NCI-H2171 (cell line): ENCODE measurements at places on chromosomes 12 and 14.

DNA sequence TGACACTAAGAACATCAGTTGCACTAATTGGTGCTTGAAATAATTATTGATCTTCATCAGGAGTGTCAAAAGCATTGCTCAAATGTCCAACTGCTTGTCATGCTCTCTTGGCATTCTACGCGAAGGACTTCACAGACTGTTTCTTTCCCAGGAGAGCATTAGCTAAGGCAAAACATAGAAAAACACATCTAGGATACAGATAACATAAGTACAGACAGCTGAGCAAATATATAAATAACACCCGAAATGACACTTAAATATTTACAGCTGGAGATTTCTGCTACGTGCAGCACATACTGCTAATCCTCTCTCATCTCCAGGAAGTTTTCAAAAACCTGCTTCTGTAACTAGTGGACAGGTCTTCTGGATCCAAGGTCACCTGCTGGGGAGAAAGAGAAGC, 120.0 kb upstream of the PRMT8 start:
- DNase-seq, result peak; percentile 9

GRCh38 chr12:49051373-49051764, 9.2 kb downstream of the KMT2D start:
- DNase-seq, result no peak

DNA sequence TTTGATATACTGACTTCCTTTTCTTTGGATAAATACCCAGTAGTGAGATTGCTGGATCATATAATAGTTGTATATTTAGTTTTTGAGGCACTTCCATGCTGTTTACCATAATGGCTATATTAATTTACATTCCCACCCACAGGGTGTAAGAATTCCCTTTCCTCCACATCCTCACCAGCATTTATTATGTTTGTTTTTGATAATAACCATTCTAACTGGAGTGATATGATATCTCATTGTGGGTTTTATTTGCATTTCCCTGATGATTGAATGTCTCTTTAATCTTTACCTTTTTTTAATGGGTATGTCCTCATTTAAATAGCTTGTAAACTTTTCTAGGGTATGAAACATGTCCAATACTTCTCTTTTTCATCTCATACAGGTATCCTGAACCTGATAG, 11.6 kb upstream of the SAV1 start:
- DNase-seq, result no peak

GRCh38 chr14:59217011-59217410, 28.5 kb downstream of the DAAM1 start:
- no peak for DNase-seq

- DNase-seq, result no peak
Measured at GRCh38 chr12:89278862-89279261, 73.4 kb downstream of the DUSP6 start.

DNA sequence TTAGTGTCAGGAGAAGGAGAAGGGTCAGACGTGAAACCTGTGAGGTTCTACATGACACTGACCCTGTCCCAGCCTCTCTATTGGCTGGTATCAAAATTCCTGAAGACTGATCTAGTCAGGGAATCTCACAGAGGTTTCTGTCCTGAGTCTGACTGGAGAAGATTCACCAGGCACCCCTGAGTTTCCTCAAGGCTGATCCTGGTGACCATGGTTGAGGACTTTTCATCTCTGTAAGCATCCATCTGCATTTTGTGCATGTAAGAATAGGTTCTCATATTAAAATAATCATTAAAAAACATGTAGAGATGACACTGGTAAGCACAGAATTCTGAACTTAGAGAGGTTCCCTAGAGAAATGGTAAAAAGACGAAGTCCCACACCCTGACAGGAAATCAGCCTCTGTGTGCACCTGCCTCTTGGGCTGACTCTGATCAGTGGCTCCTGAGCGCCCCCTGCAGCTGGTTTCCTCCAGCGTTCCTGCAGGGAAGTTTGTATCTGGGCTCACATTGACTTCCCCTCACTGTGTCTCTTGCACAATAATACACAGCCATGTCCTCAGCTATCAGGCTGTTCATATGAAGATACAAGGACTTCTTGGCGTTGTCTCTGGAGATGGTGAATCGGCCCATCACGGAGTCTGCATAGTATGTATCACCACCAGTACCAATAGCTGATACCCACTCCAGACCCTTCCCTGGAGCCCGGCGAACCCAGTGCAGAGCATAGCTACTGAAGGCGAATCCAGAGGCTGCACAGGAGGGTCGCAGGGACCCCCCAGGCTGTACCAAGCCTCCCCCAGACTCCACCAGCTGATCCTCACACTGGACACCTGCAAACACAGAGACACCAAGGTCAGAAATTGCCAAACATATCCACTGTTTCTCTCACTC, 991.9 kb downstream of the TMEM121 start:
- DNase-seq, result no peak

DNA sequence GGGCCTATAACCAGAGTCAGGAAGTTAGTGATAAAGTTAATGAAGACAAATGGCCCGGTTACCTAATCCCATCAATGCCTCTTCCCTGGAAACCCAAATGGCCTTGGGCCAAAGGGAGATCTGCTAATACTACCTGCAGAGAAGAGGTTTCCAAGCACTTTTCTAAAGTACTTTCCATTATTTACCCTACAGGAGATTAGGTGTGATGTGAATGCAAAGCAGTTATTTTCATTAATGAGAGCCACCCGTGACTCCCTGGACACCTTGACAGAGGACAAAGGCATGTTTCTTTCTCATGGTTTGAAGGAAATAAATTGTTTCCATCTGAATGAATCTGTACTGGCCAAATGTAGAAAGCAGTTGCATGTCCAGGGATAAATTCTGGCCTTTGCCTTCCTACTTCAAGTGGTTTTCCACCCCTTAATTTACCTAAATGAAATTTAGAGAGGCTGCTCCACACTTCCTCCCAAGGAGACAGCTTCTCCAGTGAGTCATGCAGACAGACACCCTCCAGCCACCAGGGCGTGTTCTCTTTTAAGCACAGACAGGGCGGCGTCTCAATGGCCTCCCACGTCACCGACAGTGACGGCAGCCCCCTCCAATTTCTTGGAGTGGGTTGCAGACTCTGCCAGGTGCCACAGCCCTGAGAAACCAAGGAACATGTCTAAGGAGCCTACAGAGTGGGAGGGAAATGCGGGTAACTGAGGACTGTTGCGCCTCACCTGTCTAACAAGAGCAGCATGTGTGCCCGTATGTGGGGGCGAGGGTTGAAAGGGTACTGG, 43.9 kb upstream of the GNPNAT1 start:
- DNase-seq, result no peak

- DNase-seq, result no peak
Measured at GRCh38 chr12:95529693-95530225, 21.5 kb downstream of the USP44 start.

- DNase-seq, result no peak
Measured at GRCh38 chr12:48970702-48971334, 717 bp downstream of the WNT10B start.

DNA sequence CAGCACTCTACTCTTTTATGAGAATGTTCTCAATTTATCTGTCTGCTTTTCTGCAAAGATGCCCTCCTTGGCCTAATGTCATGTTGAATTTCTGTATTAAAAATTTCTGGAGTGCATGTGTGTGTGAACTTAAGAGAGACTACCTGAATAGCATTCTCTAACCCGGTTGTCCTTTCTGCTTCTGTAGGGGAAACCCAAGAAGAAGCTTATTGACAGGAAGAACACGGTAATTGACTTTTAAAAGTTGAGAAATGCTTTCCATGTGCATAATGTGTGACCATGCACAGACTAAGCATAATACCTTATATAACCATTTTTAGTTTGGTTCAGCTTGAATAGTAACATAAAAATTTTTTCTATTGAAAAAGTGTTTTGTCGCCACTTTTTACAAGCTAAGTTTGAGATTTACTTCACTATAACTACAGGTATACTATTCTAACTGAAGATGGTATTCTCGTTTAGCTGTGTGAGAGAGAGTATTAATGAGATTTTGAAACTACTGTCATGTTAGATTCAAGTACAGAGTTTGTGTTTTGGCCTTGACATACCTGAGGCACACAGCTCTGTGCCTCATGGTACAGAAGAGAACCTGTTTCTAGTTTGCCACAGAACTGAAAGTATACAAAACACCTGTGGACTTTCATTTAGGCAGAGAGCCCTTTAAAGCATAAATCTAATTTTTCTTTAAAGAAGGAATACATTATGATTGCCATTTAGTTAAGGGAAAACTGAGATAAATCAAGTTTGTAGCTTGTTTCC, 96.8 kb downstream of the TTLL5 start:
- no peak for DNase-seq

GRCh38 chr14:20436363-20436755, 393 bp upstream of the KLHL33 start:
- DNase-seq, result no peak

DNA sequence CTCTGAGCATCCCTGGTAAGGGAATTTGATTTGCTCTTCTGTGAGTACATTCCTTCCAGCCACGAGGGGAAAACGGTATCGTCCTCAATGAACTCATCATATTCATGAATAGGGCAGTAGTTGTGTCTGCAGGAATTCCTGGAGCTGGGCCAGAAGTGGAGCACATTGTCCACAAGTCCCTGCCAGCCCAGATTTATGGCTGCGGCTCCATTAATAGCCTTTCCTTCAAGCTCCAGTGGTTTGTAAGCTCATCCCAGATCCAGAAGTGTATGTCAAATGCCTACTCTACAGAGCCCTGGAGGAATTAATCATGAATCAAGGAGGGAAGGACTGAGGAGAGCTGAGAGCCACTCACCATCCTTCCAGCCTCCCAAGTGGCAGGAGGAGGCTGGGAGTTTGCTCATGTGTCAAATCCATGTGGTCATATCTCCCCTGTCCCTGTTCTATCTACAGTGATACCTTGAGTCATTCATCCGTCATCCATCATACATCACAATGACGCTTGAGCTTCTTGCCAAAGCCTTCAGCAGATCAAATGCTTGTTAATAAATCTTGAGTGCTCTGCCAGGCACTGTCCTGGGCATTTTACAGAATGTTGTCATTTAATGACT, 65.5 kb downstream of the SVOP start:
- no peak for DNase-seq

DNA sequence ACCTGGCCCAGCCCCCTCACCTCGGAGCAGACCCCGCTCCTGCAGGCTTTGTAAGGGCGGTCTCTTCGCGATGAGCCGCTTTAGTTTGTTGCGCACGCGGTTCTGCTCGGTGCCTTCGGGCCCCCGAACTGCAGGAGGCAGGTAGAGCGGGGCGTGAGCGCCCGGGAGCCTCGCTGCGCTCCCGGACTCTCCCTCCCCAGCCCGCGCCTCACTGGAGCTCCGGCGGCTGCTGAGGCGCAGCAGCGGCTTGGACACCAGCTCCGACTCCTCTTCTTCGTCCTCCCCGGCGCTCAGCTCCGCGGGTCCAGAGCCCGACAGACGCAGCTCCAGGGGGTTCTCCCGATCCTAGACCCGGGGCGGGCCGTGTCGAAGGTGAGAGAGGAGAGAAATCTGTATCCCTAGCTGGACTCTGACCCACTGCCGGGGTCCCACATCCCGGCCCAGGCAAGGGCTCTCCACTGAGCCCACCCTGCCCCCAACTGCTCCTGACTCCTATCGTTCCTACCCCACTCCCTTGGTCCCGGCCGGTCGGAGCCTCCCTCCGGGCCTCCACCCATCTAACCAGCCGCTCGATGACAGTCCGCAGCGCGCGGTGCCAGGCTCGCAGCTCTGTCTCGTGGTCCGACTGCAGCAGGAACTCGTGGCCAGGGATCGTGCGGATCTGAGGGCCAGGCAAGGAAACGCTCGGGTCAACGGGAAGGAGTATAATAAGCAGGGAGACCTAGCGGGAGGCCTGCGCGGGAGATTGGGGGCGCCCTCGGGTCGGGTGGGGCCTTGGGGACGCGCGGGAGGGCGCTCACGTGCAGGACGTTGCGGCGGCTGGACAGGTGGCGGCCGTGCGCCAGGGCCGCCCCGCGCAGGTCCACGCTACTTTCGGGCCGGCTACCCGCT, 4.2 kb downstream of the ARHGAP9 start:
- DNase-seq, result no peak

DNA sequence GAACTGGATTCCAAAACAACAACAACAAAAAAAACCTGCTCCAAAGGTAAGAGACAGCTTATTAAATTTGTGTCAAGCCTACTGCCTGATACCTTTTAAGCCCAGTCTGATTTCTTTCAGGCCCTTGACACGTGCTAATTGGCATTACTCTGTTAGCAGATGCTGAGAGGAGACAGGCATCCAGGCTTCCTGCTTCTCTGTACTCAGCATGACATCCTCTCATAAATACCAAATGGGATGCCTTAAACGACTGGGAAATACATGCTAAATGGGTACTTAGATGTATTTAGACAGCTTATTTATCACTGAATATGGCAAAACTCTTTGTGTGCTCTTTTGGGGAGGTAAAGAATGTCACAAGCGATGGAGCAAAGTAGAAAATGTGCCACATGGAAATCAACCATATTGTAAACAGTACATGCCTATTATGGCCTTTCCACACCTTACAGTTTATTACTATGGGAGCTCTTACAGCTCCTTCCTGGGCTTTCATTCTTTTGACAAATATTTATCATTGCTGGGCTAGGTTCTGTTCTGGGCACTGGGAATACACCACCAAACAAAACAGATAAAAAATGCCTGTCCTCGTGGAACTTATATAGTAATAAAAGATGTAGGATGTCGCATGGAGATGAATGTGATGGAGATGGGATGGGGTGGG, 11.5 kb upstream of the PCED1B start:
- no peak for DNase-seq

DNA sequence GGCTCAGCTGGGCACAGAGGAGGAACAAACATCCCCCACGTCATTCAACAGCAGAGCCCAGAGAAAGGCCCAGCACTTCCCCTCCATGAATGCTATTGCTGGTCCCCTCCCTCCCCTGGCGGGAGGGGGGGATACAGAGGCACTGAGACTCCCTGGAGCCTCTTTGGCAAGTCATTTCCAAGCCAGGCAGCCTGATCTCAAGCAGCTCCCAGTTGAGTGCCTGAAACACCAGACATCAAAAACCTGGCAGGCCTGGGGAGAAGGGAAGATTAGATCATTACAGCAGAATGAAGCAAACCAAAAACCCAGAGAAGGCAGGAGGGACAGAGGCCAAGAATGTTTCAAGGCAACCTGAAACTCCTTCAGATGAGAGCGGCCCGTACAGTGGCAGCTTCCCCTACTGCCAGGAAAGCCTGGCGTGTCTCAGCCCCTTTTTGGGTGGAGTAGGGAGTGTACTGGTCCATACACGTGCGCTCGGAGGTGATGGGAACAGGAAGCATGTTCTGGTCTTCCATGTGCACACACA, 92.1 kb downstream of the LRRC74A start:
- peak; percentile 69 for DNase-seq

- DNase-seq, result no peak
Measured at GRCh38 chr12:68157380-68157779, 2.2 kb downstream of the IFNG start.

- DNase-seq, result no peak
Measured at GRCh38 chr14:54220071-54220703, 176.6 kb upstream of the CDKN3 start.

- DNase-seq, result no peak
Measured at GRCh38 chr12:125371033-125371432, 305.8 kb downstream of the AACS start.
